ENCODE measurements at places on chromosomes 7 and 10. TPM values are rescaled to one million over a fixed set of nuclear protein-coding genes. Genes with fewer than 3 reads are reported as not detected.

Gene GPR146
- polyA plus RNA-seq: 13.3 TPM

Gene CFTR
- polyA plus RNA-seq: 0.09 TPM

Gene FRA10AC1
- polyA plus RNA-seq: 23.7 TPM

Gene SFTPA1
- not detected for polyA plus RNA-seq

Gene ADAMTS14
- 0.13 TPM for polyA plus RNA-seq

Data from heart right ventricle (tissue), 16 donors.